Activated naive CD8-positive, alpha-beta T cell treated with anti-CD3 and anti-CD28 coated beads, Interleukin-2, amount 50 U/mL, for 16 hours (primary cell): ENCODE measurements at places on chromosomes 2 and 18.

DNA sequence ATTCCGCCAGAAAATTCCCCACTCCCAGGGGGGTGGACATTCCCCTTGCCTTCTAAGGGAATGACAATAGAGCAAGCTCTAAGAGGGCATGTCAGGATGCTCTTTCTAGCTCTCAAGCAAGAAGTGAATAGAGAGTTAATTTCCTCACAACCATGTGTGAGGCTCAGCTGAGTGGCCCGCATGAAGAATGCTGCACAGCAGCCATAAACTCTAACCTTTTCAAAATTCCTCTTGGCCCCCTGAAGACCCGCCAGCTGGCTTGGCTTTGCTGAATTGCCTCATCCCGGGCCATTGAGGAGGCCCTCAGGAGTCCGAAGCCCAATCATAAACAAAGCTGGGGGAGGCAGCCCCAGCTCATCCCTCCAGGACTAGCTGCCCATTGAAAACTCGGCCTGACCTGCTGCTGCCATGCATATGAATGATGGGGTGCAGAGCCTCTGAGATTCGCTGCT is 38.2 kb downstream of the NRP2 start:
- DNase-seq = no peak

DNA sequence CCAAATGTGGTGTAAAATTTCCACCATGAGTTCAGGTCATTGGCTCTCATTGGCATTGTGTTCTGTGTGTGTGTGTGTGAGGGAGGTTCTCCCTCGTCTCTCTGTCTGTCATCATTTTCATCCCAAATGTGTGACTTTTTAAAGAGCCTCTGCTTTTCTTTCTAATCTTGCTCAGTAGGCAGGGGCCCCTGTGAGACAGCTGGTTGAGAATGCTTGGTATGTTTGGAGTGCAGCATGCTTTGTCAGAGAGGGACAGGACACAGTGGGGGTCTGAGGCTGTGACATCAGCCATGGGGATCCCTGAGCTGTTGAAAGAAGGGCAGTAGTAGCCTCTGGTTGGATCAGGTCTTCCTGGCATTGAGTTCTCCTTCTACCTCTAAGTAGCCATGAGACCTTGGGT is 10.6 kb downstream of the PTPRM start:
- no peak for DNase-seq

DNA sequence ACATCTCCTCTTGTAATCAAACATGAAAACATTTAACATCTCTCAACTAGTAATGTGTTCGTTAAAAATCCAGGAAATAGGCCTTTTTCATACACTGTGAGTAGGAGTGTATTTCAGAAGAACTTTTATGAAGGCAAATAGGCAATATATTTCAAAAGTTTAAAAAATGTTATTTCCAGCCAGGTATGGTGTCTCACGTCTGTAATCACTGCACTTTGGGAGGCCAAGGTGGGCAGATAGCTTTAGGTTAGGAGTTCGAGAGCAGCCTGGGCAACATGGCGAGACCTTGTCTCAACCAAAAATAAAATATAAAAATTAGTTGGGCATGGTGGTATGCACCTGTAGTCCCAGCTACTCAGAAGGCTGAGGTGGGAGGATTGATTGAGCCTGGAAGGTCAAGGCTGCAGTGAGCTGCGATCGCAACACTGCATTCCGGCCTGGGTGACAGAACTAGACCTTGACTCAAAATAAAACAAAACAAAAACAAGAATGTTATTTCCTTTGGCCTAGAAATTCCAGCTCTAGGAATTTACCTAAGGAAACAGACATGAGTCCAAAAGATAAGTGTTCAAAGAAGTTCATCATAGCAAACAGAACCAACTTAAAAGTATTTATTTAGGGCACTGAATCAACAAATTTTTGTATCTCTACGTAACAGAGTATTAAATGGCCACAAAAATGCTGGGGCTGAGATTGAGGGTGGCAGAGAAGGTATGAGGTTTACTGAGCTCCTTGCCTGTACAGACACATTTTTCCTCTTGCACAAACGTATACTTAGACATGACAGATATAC is 14.9 kb downstream of the RBKS start:
- DNase-seq = no peak

GRCh38 chr2:172332507-172332906 is 94.9 kb upstream of the ITGA6 start:
- no peak for DNase-seq

- no peak for DNase-seq
Observed at GRCh38 chr2:203715744-203716143, 9.3 kb downstream of the CD28 start.

- no peak for DNase-seq
Observed at GRCh38 chr18:75130591-75131328, 78.2 kb downstream of the PTGR3 start.

- no peak for DNase-seq
Observed at GRCh38 chr2:54866179-54866578, 142.7 kb downstream of the EML6 start.

DNA sequence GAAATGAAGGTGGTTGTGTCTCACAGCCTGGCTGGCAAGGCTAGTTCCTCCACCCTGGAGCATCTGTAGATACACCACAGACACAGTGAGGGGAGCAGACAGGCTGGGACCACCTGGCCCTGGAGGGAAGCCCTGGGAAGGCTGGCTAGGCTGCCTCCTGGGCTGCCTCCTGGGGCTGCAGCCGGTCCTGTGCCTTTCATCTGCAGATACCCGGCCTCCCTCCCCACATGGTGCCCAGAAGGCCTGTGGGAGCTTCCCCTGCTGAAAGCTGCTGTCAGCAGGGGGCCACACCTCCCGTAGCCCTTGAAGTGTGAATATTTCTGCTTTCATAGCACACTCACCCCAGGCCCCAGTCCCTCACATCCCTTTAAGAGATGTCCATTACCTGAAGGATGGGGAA is 37.6 kb downstream of the SDC1 start:
- no peak for DNase-seq

GRCh38 chr2:103991591-103991990 is 862.3 kb upstream of the POU3F3 start:
- no peak for DNase-seq

GRCh38 chr2:226556050-226556449 is 243.6 kb downstream of the IRS1 start:
- DNase-seq = no peak

DNA sequence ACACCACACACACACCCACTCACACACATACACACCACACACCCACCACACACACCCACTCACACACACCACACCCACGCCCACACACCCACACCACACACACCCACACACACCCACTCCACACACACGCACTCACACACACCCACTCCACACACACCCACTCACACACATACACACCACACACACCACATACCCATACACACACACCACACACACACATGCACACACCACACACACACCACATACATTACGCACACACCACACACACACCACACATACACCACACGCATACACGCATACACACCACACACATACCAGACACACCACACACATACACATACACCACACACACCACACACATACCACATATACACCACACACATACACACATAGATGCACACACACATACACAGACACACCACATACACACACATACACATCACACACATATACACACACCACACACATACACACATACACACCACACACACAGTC is 37.9 kb downstream of the MCFD2 start:
- DNase-seq = no peak

DNA sequence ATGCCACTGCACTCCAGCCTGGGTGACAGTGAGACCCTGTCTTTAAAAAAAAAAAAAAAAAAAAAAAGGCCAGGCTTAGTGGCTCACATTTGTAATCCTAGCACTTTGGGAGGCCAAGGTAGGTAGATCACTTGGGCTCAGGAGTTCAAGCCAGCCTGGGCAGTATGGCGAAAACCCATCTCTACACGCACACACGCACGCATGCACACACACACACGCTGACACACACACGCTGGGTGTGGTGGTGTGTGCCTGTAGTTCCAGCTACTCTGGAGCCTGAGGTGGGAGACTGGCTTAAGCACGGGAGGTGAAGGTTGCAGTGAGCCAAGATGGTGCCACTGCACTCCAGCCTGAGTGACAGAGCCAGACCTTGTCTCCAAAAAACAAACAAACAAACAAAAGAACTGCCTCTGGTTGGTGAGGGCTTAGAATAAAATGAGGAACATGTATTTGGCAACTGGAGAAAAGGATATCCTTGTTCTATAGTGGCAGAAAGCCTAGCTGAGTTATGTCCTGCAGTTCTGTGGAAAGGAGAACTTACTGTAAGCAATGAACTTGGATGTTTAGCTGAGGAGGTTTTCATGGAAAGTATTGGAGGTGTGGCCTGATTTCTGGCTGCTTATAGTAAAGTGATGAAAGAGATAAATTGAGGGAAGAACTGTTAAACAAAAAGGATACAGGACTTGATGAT is 34.0 kb downstream of the HAT1 start:
- DNase-seq = no peak

GRCh38 chr2:119180892-119181291 is 22.3 kb upstream of the C1QL2 start:
- DNase-seq = no peak

DNA sequence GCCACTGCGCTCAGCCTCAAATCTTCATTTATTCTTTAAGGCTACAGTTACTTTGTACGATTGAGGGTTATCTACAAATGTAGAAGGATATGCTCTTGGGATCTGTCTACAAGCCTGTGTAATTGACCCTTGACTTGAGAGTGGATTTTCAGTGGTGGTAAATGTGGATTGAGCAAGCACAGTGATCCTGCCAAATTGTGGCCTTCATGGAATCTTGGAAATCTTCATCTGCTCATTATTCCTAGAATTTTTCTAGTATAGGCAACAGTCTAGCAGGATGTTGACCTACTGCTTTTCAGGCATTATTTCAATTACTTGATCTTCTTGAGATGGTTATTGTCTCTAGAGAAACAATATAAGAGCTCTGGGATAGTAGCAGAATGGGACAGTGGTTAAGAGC is 226.1 kb upstream of the REV1 start:
- no peak for DNase-seq

DNA sequence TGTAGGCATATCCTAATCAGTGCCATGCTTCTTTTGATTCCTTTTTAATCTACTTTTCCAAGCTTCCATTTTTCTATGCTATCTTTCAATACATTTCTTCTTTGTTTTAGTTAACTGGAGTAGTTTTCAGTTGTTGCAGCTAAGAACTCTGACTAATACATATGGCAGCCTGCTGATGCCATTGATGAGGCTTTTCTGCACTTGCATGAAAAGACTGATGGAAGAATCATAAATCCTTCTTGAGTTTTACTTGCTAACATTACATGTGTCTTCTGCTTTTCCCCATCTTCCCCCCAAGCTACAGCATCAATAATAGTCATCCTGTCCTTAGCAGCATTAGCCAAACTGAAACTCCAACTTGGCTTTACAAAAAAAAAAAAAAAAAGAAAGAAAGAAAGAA is 203.3 kb downstream of the LRP1B start:
- no peak for DNase-seq

DNA sequence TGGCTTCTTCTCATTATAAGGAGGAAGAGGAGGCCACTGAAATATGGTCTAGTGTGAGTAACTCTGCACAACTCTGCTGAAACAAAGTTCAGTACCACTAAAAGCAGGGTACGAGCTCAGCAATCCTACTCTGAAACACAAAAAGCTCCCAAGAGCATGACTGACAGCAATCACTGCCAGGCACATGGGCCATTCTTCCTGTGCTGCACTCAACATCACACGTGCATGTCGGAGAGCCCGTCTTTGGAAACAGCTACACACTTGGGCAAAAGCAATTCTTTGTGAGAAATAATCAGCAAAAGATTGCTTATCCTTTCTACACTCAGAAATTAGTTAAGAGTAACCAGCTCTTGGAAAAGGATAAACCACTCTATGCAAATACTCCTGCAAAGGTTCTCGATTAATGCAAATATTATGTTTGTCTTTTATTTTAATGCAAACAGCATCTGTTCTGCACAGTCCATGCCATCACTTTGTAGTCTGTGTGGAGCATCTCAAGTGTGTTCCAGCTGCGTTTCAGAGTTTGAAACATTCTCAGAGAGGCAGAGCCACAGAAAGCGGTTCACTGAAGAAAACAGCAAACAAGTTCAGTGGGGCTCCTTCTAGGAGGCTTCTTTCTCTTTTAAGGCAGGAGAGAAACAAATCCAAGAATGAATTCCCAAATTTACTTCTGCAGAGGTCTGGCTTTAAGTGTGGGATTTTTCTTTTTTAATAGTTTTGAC is 145.0 kb downstream of the HDAC4 start:
- DNase-seq = no peak

- DNase-seq = no peak
Observed at GRCh38 chr2:172350839-172351479, 76.4 kb upstream of the ITGA6 start.

DNA sequence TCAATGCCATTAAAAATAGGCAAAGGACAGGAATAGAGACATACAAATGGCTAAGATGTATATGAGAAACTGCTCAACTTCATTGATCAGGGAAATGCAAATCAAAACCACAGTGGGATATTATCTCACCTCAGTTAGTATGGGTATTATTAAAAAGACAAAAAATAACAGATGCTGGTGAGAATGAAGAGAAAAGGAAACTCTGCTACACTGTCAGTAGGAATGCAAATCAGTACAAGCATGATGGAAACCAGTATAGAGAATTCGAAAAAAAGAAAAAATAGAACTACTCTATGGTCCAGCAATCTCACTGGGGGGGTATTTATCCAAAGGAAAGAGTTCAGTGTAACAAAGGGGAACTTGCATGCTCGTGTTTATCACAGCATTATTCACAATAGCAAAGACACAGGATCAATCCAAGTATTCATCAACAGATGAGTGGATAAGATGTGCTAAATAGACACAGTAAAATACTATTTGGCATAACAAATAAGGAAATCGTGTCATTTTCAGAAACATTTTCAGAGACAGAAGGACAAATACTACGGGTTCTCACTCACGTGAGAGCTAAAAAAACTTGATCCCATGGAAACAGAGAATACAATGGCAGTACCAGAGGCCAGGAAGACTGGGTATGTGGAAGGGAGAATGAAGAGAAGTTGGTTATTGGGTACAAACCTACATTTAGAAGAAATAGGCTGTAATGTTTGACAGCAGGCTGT is 60.6 kb downstream of the CCDC74A start:
- no peak for DNase-seq

DNA sequence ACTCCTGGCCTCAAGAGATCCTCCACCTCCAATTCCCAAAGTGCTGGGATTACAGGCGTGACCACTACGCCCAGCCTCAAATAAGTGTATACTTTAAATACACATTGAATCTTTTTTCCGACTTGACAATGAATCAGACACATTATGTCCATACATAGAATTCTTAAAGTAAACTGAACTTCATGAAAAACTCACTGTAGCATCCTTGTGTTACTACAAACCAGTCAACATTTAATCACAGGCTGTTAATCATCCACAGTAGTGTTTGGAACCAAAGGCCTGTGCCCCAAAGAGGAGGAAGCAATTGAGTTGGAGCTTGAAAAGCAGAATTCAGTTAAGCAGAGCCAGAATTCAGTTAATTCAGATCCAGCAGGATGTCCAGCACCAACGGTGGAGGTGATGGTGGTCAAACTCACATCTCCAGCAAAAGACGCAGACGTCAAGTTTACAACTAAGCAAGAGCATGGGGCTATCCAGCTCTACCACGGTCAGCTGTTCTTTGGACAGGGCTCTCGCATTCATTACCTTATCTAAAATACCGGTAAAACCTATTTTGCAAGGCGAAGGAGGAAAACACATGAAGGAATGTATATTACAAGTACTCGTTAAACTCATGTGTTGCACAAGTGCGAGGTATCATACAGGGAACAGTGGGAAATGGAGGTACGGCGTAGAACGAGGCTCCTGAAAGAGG is 1.2 kb downstream of the SLC39A6 start:
- DNase-seq = no peak

- no peak for DNase-seq
Observed at GRCh38 chr2:220310451-220310861, 683.0 kb downstream of the SLC4A3 start.
